ENCODE measurements at places on chromosomes 1 and 21. TPM values are rescaled to one million over a fixed set of nuclear protein-coding genes. Genes with fewer than 3 reads are reported as not detected.

Gene SAMD13
- total RNA-seq: 0.39 TPM

Gene CDC7
- 28.3 TPM for total RNA-seq

Gene TOE1
- 48.9 TPM for total RNA-seq

Gene TRNP1
- 1.2 TPM for total RNA-seq

Gene SVBP
- total RNA-seq: 16.4 TPM

Gene CRP
- not detected for total RNA-seq

Gene AMPD1
- not detected for total RNA-seq

Gene FCRLA
- not detected for total RNA-seq

Gene HUNK
- 0.20 TPM for total RNA-seq

Gene OLIG2
- not detected for total RNA-seq

Gene ZNF697
- total RNA-seq: 0.78 TPM

Gene PDC
- not detected for total RNA-seq

Gene NIPAL3
- 33.2 TPM for total RNA-seq

Gene RPE65
- total RNA-seq: not detected

Gene DMBX1
- not detected for total RNA-seq

Gene ARID1A
- 90.9 TPM for total RNA-seq

Gene KRTAP13-3
- total RNA-seq: not detected

Gene GBP3
- total RNA-seq: 8.4 TPM

Gene LCE1D
- not detected for total RNA-seq

Gene EIF3I
- total RNA-seq: 390 TPM

Gene SUMO3
- total RNA-seq: 85.3 TPM

Gene C4BPB
- total RNA-seq: 0.51 TPM

Gene IGSF21
- total RNA-seq: not detected

Gene SPATA46
- not detected for total RNA-seq

Gene RASSF5
- total RNA-seq: 163 TPM

Gene GPR157
- 4.7 TPM for total RNA-seq

Gene GRHL3
- total RNA-seq: 0.13 TPM

Gene CYB561D1
- 10.6 TPM for total RNA-seq

Gene CRYAA
- total RNA-seq: not detected

Gene LCE1E
- total RNA-seq: not detected

Gene SPATA21
- total RNA-seq: not detected

Gene PDE9A
- total RNA-seq: 1.5 TPM

Gene F13B
- total RNA-seq: not detected

All from CD8-positive, alpha-beta memory T cell (primary cell).